ENCODE measurements at places on chromosomes 3 and 15. TPM values are rescaled to one million over a fixed set of nuclear protein-coding genes. Genes with fewer than 3 reads are reported as not detected.
A peak's percentile ranks its signal among the peaks of the same experiment; 100 is the strongest.

CCDC9B gene
- total RNA-seq: 1.6 TPM

- no peak overlapping the region for H3K4me3 ChIP-seq
- H3K27me3 ChIP-seq: no peaks in the 10 kb centered on the region
- H3K27ac ChIP-seq: peak overlapping the region; percentile 16
- H3K4me1 ChIP-seq: peaks cover 69% of the 10 kb centered on the region
Observed at GRCh38 chr3:10283638-10284037, 9.1 kb downstream of the GHRL start.

DNA sequence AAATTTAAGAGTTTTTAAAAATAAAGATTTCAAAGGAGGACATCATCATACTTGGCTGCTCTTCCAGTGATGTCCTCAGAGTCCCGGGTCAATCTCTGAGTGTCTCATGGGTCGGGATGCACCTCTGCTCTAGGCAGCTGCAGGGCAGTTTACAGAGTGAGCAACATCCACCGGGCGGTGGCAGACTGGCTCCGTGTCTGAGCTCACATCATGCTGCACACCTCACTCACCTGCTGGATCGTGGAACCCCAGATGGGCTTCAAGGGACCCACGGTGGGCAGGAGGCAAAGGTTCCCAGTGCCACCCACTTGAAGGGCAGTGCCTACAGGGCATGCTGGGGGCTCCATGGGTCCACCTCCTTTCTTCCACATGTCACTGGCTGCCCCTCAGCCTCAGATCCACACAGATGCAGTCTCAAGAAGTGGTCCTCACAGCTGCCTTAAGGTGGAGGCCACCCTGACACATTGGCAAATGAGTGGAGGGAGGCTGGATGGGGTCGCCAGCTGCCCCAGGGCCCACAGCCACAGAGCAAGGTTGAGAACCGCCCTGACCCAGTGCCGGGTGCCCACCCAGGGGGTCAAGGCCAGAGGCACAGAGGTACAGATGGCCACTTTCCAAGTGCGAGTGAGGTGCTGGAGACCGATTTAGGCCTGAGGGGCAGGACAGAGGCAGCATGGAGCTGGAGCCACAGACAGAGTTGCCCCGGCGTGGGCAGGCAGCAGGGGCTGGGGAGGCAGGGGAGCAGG lies 25.2 kb downstream of the CYFIP1 start:
- no peak overlapping the region for H3K27ac ChIP-seq
- no peak overlapping the region for H3K4me3 ChIP-seq
- peaks cover 5% of the 10 kb centered on the region for H3K4me1 ChIP-seq
- no peaks in the 10 kb centered on the region for H3K36me3 ChIP-seq

DNA sequence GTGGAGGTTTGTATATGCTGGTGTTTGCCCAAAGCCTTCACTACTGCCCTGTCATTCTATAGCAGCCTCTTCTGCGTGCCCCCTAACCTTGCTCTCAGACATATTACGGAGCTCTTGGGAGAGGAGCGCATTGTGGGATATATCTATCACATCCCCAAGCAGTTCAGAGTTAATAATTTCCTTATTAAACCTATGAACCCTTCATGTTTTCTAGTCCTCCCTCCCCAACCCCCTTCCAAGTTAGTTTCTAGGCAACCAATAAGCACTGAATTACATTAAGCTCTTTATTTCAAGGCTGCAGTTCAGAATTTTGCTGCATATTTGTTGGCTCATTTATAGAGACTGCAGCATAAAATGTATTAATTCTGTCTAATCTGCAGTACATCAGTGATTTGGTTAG lies 57.3 kb upstream of the GRM7 start:
- H3K4me1 ChIP-seq: no peaks in the 10 kb centered on the region
- no peak overlapping the region for H3K4me3 ChIP-seq
- H3K27ac ChIP-seq: no peak overlapping the region
- H3K36me3 ChIP-seq: no peaks in the 10 kb centered on the region
- DNase-seq: no peak
- no peaks in the 10 kb centered on the region for H3K27me3 ChIP-seq

PLA1A gene
- 0.31 TPM for total RNA-seq

DNA sequence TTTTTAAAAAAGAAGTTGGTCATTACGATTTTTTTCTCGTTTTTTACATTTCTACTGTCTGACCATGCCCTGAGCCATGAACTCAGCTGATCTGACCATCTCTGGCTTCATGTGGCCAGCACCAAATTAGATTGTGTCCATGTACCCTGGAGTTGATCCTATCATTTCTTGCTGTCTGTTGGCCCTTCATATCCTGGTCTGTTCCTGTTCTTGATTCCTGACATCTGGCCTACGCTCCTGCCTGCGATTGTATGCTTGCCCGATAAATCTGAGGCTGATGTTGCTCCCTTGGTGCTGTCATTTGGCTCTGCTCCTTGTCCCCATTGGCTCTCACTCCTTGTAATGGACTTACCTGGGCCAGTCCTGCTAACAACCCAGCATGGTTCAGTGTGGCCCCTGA lies 89.8 kb upstream of the IGSF10 start:
- DNase-seq: no peak
- no peak overlapping the region for H3K27ac ChIP-seq
- no peaks in the 10 kb centered on the region for H3K36me3 ChIP-seq
- H3K4me1 ChIP-seq: no peaks in the 10 kb centered on the region
- H3K4me3 ChIP-seq: no peak overlapping the region
- H3K27me3 ChIP-seq: peaks cover 2% of the 10 kb centered on the region

- no peak overlapping the region for H3K4me3 ChIP-seq
- no peak for DNase-seq
- no peaks in the 10 kb centered on the region for H3K4me1 ChIP-seq
- H3K27me3 ChIP-seq: no peaks in the 10 kb centered on the region
- peaks cover 2% of the 10 kb centered on the region for H3K36me3 ChIP-seq
- H3K27ac ChIP-seq: no peak overlapping the region
Observed at GRCh38 chr3:41265011-41265545, 65.8 kb downstream of the CTNNB1 start.

DNA sequence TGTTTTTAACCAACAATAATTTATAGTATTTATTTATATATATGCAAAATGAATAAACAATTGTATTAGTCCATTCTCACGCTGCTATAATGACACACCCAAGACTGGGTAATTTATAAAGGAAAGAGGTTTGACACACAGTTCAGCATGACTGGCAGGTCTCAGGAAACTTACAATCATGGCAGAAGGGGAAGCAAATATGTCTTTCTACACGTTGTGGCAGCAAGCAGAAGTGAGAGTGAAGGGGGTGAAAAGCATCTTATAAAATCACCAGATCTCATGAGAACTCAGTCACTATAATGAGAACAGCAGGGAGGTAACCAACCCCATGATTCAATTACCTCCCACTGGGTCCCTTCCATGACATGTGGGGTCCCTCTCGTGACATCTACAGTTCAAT lies 162.8 kb upstream of the SLITRK3 start:
- no peaks in the 10 kb centered on the region for H3K4me1 ChIP-seq
- no peak overlapping the region for H3K4me3 ChIP-seq
- H3K36me3 ChIP-seq: no peaks in the 10 kb centered on the region

- peaks cover 6% of the 10 kb centered on the region for H3K4me1 ChIP-seq
- peaks cover 33% of the 10 kb centered on the region for H3K27me3 ChIP-seq
- no peaks in the 10 kb centered on the region for H3K36me3 ChIP-seq
- H3K4me3 ChIP-seq: no peak overlapping the region
Observed at GRCh38 chr15:96037584-96037983, 292.9 kb upstream of the NR2F2 start.

GRCh38 chr3:66800941-66801545 lies 197.1 kb upstream of the KBTBD8 start:
- H3K4me3 ChIP-seq: no peak overlapping the region
- H3K4me1 ChIP-seq: no peaks in the 10 kb centered on the region
- no peak for DNase-seq
- H3K36me3 ChIP-seq: no peaks in the 10 kb centered on the region

DNA sequence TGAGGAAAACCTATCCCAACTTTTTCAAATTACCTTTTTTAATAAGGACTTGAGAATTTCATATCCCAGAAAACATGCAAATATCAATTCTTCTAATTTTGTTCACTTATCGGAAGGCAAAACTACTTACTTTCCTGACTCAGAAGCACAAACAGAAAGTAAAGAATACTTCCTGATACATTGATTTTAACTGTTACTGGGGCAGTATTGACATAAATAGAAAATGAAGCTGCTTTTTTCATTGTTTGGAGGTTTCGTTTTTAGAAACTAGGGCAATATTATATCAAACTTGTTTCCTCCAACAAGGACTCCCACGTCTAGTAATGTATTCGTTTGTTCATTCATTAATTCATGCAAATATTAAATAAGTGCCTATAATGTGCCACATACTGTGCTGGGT lies 19.1 kb downstream of the PAQR9 start:
- peak overlapping the region; percentile 13 for H3K27ac ChIP-seq
- peaks cover 19% of the 10 kb centered on the region for H3K27me3 ChIP-seq
- no peak for DNase-seq
- no peaks in the 10 kb centered on the region for H3K36me3 ChIP-seq
- H3K4me1 ChIP-seq: peaks cover 22% of the 10 kb centered on the region

DNA sequence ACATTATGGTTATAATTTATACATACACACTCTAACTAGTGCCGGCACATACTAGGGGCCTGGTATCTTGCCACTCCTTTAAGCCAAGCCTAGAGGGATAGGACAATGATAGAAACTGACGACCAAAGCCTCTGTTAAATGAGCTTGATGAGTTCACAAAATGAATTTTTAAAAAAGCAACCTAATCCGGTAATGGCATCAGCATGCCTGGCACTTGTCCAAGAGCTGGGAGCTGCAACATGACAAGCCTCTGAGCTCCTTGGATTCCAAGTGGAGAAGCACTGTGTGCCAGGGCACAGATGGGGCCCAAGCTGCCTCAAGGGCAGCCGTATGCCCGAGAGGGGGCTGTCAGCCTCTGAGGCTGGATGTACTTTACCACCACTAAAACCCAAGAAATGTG lies 9.7 kb downstream of the ETV5 start:
- peaks cover 3% of the 10 kb centered on the region for H3K4me1 ChIP-seq
- no peak overlapping the region for H3K4me3 ChIP-seq
- no peak overlapping the region for H3K27ac ChIP-seq
- H3K27me3 ChIP-seq: peaks cover 72% of the 10 kb centered on the region
- no peak for DNase-seq
- no peaks in the 10 kb centered on the region for H3K36me3 ChIP-seq

DNA sequence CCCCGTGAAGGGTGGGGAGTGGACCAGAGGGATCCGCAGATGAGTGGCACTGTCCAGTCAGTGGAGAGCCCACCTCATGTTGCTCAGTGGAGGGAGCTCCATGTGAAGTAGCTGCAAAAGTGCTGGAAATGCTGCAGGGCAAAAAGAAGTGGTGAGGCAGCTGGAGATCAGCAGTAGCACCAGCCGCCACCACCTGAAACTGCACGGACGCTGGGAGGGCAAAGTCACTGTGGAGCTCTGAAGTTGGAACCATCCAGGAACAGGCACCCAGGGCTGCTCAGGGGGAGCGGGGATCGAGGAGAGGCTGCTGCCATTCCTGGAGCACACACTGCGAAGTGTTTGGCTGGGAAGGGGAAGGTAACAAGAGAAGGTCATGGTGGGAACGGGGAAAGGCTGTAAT lies 6.4 kb upstream of the ALDH1L1 start:
- no peaks in the 10 kb centered on the region for H3K36me3 ChIP-seq
- no peaks in the 10 kb centered on the region for H3K4me1 ChIP-seq
- peaks cover 12% of the 10 kb centered on the region for H3K27me3 ChIP-seq
- DNase-seq: no peak
- no peak overlapping the region for H3K27ac ChIP-seq

GASK1A gene
- total RNA-seq: not detected

DNA sequence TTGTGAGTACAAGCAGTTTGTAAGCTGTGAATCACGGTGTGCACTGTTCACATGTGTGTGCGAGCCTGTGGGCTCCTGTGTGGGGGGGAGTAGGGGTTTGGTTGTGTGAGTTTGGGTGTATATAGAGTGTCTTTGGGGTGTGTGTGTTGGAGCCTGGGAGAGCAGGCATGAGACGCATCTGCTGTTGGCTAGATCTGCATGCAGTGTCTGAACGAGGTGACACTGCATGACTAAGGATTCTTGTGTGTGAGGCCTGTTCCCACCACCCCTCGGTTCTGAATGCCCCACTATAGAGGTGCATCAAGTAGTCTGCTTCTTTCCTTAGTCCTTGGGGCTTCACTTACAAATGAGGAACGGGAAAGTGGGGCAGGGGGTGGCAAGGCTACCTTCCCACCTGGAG lies 68.4 kb downstream of the MAGEF1 start:
- no peak for DNase-seq
- H3K4me1 ChIP-seq: no peaks in the 10 kb centered on the region
- H3K27ac ChIP-seq: no peak overlapping the region
- H3K36me3 ChIP-seq: no peaks in the 10 kb centered on the region
- no peak overlapping the region for H3K4me3 ChIP-seq

DNA sequence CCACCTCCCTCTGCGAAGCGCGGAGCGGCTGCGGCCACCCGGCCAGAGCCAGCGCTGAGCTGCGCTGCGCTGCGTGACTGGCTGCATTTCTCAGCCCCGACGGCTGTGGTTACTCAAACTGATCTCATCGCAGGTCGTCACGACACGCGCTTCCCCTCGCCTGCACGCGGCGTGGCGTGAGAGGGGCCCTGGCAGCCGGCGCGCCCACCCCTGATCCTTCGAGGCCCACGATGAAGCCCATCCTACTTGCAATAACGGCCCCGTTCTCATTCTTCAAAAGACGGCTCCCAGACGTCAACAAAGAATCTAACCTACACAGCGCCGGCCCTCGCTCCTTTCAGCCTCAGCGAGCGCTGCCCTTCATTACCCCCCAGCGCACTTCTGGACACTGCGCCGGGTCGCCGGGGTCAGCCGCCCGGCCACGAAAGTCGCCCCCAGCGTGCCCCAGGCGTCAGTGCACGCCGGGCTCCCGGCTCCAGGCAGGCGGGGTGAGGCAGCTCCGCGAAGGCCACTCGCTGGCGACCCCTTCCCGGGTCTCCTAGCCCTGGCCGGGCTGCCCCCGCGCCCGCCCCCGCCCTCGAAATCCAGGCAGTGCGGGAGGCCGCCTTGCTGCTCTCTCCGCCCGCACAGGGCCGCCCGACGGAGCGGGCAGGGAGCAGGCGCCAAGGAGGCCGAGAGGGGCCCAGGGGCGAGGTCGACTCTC lies 9.9 kb upstream of the LEKR1 start:
- peak overlapping the region; percentile 85 for H3K4me3 ChIP-seq
- DNase-seq: peak; percentile 44
- peaks cover 4% of the 10 kb centered on the region for H3K36me3 ChIP-seq
- peaks cover 47% of the 10 kb centered on the region for H3K4me1 ChIP-seq
- no peaks in the 10 kb centered on the region for H3K27me3 ChIP-seq

- no peak overlapping the region for H3K27ac ChIP-seq
- no peaks in the 10 kb centered on the region for H3K4me1 ChIP-seq
- H3K36me3 ChIP-seq: no peaks in the 10 kb centered on the region
- no peaks in the 10 kb centered on the region for H3K27me3 ChIP-seq
Observed at GRCh38 chr3:116005404-116005803, 382.1 kb downstream of the GAP43 start.

GRCh38 chr3:87778876-87779275 lies 279.9 kb downstream of the CGGBP1 start:
- DNase-seq: no peak
- H3K4me3 ChIP-seq: no peak overlapping the region
- H3K36me3 ChIP-seq: peaks cover 1% of the 10 kb centered on the region
- peaks cover 16% of the 10 kb centered on the region for H3K27me3 ChIP-seq
- no peak overlapping the region for H3K27ac ChIP-seq

GRCh38 chr3:127015282-127016042 lies 32.5 kb downstream of the PLXNA1 start:
- no peaks in the 10 kb centered on the region for H3K27me3 ChIP-seq
- H3K36me3 ChIP-seq: peaks cover 12% of the 10 kb centered on the region
- no peak overlapping the region for H3K27ac ChIP-seq
- no peak overlapping the region for H3K4me3 ChIP-seq
- DNase-seq: no peak

All from activated CD4-positive, alpha-beta memory T cell treated with anti-CD3 and anti-CD28 coated beads for 36 hours (primary cell).